ENCODE measurements at places on chromosomes 5 and 9.

DNA sequence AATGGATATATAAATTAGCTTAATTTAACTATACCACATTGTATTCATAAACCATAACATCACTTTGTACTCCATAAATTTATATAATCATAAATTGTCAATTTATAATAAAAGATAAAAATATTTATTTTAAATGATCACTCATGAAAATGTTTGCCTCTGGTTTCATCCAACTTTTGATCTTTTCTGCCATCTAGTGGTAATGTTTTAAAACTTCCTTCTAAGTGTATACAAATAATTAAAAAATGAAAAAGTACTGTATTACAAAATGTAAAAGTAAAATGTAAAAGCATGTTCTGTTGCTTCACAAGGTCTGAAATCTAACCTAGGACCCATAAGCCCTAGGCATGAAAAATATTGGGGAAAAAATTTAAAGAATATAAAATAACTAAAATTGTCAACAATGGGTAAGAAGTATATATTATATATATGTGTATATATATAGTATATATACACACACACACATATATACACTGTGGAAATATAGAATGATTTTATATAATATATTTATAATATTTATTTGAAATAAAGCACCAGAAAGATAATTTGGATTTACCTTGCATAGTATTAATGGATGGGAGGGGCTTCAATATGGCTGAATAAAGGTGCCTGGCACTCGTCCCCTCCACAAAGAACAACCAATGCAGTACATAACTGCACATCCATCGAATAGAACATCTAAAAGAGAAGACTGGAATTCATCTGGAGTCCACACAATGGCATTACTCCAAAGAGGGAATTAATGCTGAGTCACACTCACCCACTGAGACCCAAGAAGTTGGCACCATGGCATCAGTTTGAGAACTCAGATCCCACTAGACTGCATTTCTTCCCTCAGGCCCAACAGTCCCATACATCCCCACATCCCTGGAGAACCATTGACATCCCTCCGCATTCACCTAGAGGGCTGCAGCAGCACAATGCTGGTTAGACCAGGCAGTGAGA is 32.5 kb downstream of the ANXA1 start:
- DNase-seq, result no peak

- DNase-seq, result no peak
These were observed 19.0 kb upstream of the GPX3 start for GRCh38 chr5:151001436-151001835.

DNA sequence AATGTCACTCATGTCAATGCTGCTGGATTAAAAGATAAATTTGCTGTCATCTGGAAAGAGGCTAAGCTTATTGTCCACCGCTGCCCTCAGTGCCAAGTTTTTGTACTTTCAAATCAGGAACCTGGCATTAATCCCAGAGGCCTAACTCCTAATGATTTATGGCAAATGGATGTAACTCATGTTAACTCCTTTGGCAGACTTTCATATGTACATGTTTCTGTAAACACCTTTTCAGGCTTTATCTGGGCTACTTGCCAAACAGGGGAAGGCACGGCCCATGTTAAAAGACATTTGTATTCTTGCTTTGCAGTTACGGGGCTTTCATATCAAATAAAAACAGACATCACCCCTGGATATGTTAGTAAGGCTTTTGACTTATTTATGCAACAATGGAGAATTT is 608.0 kb upstream of the ACO1 start:
- DNase-seq, result no peak

DNA sequence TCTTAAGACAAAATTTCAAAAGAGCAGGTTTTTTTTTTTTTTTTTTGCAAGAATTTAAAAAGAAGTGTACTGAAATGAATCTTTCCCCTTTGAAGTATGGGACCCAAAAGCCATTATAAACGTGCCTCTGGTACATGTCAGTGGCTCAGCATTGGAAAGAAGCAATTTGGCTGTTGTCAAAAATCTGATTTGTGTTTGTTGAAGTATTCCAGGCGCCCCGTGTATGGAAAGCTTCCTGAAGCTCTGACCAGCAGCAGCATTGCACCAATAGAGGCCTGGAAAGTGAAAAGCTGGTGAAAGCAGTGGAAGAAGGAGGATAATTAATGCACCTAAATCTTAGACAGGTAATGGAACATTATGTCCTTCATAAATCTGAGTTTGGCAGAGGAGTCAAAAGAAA is 215.0 kb downstream of the PARP8 start:
- DNase-seq, result no peak

DNA sequence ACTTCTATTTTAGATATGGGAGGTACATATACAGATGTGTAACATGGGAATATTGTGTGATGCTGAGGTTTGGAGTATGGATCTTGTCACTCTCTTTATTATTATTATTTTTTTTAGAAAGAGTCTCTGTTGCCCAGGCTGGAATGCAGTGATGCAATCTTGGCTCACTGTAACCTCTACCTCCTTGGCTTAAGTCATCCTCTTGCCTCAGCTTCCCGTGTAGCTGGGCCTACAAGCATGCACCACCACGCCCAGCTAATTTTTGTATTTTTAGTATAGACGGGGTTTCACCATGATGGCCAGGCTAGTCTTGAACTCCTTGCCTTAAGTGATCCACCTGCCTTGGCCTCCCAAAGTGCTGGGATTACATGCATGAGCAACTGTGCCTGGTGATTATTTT is 138.4 kb upstream of the SLC28A3 start:
- no peak for DNase-seq

DNA sequence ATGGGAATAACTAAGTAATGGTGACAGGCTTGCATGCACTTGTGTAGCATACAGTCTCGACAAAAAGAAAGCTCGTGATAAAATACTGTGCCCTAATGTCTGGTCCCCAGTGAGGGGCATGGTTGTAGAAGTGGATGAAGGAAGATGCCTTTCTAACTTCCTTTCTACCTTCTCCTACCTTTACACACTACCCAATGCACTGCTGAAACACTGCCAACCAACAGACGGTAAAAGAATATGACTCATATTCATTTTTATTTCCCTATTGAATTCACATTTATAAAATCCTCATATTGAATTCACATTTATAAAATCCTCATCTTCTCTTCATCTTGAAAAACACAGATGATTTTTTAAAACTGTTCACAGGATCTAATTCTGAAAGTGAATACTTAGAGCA is 223.0 kb downstream of the PJA2 start:
- DNase-seq, result no peak

DNA sequence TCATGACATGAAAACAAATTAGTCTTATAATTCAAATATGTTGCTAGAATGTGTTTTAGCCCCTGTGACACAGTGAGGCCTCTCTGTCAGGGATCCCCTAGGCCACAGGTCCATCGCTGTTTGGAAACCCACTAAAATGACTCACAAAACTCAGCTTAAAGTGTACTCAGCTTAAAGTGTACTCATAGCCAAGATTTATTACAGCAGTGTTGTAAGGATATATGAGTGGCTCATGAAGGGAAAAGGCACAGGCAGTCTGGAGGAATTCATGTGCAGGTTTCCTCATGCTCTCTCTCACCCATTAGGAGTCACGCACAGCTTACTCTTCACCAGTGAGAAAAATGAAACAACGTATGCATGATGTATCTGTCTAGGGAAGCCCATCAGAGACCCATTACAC is 24.4 kb upstream of the TGFBI start:
- no peak for DNase-seq

- DNase-seq, result no peak
These were observed 290.6 kb upstream of the PANK3 start for GRCh38 chr5:168869615-168870227.

GRCh38 chr5:150295172-150295634 is 5.6 kb upstream of the CAMK2A start:
- no peak for DNase-seq

DNA sequence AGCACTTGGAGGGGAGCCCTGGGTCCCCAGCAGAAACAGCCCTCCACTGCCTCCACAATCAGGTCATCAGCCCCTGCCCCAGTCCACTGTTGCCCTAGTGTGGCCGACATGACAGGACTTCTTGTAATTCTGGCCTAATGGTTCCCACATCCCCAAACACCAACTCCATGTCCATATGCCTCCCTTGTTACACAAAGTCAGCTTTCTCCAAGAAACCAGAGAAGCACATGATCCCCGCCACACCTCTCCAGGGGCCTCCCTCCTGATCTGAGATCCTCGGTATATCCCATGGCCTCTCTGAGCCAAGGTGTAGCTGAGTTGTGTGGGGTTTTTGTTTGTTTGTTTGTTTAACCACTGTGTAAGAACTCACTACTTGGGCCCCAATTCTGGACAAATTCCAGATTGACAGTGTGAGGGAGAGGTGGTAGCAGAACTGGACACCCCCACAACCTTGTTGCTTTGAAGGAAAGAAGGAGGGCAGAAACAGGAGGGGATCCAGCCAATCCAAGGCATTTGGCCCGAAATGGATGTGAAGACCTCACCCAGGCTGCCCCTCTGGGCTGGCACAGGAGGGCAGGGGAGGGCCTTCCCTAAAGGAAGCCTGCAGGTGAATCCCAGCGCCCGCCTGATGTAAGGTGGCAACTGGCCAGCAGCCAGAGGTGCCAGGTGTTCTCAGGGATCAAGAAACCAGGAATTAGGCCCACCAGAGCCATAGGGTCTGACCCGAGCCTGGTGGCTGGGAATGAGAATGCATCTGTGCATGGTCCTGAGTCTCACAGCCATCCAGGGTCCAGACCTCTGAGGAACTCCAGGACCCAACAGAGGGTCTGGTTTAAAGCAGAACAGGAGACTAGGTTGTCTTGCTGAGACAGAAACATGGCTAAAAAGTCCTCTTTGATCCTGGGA is 13.4 kb downstream of the IRF1 start:
- no peak for DNase-seq

- no peak for DNase-seq
These were observed 220.0 kb downstream of the SLC12A2 start for GRCh38 chr5:128303593-128303992.

DNA sequence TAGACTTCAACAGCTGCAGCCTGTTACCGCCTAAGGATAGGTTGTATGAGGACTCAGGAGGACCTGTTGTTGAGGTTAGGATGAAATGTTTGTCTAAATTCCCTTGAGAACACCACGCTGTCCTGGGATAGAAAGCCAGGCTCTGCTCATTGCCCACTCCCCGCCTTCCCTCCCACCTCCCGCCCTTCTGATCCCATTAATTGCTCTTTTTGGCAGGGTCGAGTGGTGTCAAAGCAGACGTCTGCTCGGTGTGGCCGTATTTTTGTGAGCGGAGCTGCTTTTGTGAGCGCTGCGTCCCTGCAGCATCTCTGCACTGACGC is 62.3 kb downstream of the SPATA31C2 start:
- no peak for DNase-seq

DNA sequence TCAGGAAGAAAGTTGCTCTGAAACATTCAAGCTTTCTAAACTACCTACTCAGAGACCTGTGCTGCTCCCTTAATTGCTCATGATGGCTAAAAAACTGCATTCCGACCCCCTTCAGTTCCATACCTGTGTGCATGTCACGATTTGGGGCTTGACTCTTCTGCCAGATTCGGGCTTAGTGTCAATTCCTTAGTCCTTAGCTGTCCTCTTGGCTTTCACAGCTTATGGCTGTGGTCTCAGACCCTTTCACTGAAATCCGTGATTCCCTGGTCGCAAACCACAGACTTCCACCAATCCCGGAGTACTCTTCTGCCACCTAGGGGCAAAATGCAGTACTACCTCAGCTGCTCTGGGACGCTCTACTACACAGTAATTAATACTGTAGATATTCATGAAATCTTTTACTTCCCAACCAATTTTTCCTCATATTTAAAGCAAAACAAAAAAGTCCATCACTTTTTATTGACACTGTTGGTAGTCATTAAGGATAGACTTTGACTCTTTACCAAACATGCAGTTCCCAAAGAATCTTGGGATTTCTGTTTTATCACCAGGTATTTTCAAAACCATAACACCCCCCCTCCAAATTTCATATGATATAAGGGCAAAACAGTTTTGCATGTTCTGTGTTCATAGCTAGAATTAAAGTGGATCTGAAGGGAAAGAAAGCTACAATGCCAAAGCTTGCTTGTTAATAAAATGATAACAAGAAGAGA is 617.4 kb downstream of the SLCO4C1 start:
- DNase-seq, result no peak

GRCh38 chr5:4882186-4882585 is 257.9 kb upstream of the ADAMTS16 start:
- DNase-seq, result no peak

GRCh38 chr9:37438359-37438758 is 15.9 kb downstream of the GRHPR start:
- no peak for DNase-seq

GRCh38 chr9:128285033-128285784 is 9.1 kb downstream of the SWI5 start:
- DNase-seq, result no peak

GRCh38 chr5:143896966-143897365 is 85.0 kb downstream of the HMHB1 start:
- DNase-seq, result no peak

DNA sequence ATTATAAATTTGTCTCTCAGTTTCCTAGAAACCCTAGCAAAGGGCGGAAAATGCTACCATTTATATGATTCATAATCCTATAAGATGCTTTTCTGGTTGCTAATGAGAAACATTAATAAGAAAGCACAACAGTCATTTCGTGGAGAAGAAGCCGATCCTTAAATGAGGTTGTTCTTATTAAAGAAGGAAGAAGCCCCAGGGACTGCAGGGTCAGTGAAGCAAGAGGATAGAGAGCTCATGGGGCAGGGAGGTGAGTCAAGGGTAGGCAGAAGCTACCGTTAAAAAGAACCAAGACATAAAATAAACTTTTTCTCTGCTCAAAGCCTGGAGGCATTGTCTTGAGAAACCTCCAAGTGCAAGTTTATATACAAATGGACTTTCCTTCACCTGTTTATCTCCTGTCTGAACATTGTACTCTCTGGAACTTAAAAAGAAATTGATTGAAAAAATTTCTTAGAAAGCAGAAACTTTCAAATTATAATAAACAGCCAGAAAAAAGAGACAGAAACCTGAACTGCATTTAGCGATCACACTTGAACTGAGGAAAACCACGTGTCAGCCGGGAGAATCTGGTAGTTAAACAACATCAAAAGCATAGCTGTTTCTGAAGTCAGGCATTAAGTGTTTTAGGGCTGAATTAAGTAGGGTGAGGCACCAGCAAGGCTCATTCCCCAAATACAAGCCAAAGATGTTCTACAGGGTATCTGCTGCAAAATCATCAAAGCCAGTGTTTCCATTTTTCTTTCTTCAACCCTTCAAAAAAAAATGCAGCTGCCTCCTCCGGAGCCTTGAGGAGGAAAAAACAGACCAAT is 21.9 kb downstream of the HTR4 start:
- no peak for DNase-seq

DNA sequence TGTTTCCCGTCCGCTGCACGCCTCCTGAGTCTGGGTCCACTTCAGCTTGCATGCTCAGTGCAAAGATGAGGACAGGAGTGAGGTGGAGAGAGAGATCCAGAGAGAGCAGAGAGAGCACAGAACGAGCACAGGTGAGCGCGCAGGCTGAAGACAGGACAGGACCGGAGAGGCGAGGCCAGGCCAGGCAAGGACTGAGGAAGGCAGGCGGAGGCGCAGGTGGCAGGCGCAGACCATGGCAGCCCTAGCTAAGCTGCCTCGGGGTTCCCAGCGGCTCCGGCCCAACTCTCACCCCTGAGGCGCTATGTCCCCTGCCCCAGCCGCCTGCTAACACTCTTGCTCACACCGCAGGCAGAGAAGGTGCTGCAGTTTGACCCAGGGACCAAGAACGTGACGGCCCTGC is 9.7 kb downstream of the GRIN1 start:
- DNase-seq, result no peak

- no peak for DNase-seq
These were observed 526 bp upstream of the STXBP1 start for GRCh38 chr9:127611603-127611898.

Measured in stimulated activated CD8-positive, alpha-beta memory T cell treated with anti-CD3 and anti-CD28 coated beads, Interleukin-4, amount 100 ng/mL, for 4 hours (primary cell).